ENCODE measurements at places on chromosomes 11 and 22.
A peak's percentile ranks its signal among the peaks of the same experiment; 100 is the strongest.

- H3K4me3 ChIP-seq = no peak overlapping the region
- H3K4me1 ChIP-seq = peaks cover 6% of the 10 kb centered on the region
- no peak for DNase-seq
- no peaks in the 10 kb centered on the region for H3K36me3 ChIP-seq
Observed at GRCh38 chr11:70828593-70829082, 423.7 kb downstream of the SHANK2 start.

- no peak overlapping the region for H3K27ac ChIP-seq
- H3K4me3 ChIP-seq = no peak overlapping the region
- no peaks in the 10 kb centered on the region for H3K36me3 ChIP-seq
- H3K4me1 ChIP-seq = no peaks in the 10 kb centered on the region
Observed at GRCh38 chr11:134564472-134565200, 152.6 kb upstream of the B3GAT1 start.

DNA sequence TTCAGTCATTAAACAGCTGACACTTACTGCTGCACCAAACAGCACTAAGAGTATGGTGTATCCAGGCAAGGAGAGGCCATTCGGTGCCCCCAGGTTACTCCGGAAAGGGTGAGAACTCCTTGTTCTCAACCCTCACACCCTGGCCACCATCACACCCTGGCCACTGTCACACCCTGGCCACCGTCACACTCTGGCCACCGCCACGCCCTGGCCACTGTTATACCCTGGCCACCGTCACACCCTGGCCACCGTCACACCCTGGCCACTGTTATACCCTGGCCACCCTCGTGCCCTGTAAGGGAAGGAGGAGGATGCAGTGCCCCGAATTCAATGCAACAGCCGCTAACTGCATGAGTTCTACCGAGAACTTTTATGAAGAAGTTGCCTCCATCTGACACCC, 644.4 kb downstream of the TBC1D22A start:
- H3K36me3 ChIP-seq = no peaks in the 10 kb centered on the region
- H3K4me3 ChIP-seq = no peak overlapping the region
- DNase-seq = no peak
- H3K4me1 ChIP-seq = no peaks in the 10 kb centered on the region

DNA sequence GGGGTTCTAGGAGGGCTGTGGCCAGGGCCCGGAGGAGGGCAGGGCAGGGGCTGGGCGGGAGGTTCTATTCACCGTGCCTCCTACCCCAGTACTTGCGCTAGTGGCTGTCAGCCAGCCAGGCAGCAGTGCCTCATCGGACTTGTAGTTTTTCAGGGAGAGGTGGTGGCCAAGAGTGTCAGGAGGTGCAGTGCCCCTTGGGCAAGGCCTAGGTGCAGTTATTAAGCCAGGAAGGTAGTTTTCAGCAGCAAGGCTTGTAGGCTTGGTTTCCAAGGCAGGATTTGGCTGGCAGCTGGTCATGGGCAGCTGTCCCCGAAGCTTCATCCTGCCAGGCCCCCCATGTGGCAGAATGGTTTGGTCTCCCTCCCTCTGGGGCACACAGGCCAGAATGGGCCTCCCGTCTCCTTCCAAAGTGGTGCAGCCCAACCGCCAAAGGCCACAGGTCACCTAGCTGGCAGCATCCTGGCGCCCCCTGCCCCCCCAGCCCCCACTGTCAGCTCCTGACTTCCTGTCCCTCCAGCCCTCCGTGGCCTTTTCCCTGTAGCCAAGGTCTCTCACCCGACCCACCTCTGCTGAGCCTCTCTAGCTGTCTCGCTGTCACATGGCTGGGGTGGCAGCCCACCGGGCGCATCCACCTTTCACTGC, 8.5 kb downstream of the CCDC88B start:
- H3K36me3 ChIP-seq = no peaks in the 10 kb centered on the region
- no peaks in the 10 kb centered on the region for H3K4me1 ChIP-seq
- no peak overlapping the region for H3K27ac ChIP-seq
- no peak overlapping the region for H3K4me3 ChIP-seq
- H3K27me3 ChIP-seq = no peaks in the 10 kb centered on the region
- DNase-seq = no peak

DNA sequence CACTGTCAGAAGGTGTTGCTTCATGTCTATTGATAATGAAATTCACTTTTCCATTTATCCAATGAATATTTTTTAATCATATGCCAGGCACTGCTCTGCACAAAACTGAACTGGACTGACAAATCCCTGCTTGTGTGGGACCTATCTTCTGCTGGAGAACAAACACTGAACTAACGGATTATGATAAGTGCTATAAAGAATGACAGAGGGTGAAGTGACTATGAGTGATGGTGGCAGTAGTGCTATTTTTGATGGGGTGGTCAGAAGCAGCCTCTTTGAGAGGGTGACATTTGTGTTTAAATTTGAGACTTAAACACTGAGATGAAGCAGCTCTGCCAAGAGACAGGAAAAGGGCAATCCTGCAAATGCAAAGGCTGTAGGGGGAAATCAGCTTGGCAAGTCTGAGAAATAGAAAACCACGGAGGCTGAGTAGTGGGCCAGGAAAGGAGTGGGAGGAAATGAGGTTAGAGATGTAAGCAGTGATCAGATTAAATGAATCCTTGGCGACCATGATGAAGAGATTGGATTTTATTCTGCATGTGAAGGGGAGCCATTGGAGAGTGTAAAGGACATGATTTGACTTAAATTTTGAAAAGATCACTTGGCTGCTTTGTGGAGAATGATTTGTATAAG, 6.0 kb downstream of the TBCEL start:
- H3K4me1 ChIP-seq = peaks cover 23% of the 10 kb centered on the region
- H3K27ac ChIP-seq = no peak overlapping the region
- no peak overlapping the region for H3K4me3 ChIP-seq

DNA sequence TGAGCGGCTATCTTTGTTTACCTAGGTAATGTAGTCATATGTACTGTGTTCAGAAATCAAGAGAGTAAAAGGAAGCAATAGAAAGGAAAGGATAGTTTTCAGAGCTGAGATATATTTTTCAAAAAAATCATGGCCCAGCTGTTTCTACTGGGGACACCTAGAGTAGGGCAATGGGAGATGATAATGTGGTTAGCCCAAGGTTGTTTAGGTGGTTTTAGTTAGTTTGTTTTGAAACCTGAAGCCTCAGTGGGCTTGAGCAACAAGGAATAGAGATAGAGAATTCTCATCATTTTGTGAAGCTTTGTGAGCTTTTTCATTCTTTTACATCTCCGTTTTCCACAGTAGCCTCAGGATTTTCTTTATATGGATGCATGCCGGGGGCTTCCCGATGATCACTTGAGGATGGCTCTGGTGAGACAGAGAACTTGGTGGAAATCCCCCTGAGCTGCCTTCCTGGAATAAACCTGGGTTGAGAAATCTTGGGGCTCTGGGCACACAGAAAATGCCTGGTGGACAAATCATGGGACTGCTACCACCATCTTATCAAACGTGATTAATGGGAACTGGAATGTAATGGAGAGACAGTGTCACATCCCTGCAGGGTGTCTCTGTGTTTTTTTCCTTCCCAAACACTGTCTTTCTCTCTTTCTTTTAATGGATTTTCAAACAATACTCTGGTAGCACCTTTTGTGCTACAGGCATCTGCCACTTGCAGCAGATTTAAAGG, 49.0 kb downstream of the ARHGAP42 start:
- DNase-seq = no peak
- H3K27ac ChIP-seq = no peak overlapping the region
- no peak overlapping the region for H3K4me3 ChIP-seq
- H3K4me1 ChIP-seq = peaks cover 17% of the 10 kb centered on the region
- H3K27me3 ChIP-seq = no peaks in the 10 kb centered on the region
- H3K36me3 ChIP-seq = no peaks in the 10 kb centered on the region

DNA sequence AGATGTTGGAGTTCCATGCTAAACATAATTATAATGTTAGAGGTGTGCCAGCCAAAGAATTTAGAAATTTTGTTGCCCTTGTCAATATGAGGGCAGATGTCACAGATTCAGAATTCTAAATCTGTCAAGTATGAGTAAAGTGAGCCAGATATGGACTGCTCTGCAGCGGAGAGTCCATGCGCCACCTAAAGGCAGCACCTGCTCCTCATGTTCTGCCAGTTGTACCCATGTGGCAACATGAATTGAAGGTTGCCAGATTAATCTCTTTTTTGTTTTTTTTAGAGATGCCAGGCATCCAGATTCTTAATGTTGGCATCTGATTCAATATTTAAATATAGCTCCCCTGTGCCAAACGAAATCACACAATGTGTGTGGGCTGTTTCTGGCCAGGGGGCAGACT, 678.6 kb upstream of the ANO5 start:
- H3K4me1 ChIP-seq = no peaks in the 10 kb centered on the region
- H3K27me3 ChIP-seq = no peaks in the 10 kb centered on the region
- H3K27ac ChIP-seq = no peak overlapping the region
- H3K4me3 ChIP-seq = no peak overlapping the region

DNA sequence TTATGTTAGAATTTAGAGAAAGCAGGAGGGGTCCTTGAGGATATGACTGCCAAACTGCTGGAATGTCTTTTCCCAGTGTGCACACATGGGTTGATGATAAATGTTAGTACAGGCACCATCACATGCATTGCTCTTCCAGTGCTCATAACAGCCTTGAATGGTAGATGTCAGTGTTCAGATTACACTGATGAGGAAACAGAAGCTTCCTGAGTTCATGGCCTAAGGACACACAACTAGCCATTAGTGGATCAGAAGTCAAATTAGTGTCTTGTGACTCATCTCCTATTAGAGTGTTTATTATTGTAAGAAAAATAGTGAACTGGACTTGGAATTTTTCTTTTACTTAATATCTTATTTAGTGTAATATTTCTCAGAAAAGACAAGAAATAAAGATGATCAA, 241.5 kb downstream of the DDX10 start:
- H3K36me3 ChIP-seq = no peaks in the 10 kb centered on the region
- no peaks in the 10 kb centered on the region for H3K4me1 ChIP-seq
- no peaks in the 10 kb centered on the region for H3K27me3 ChIP-seq
- no peak overlapping the region for H3K4me3 ChIP-seq

DNA sequence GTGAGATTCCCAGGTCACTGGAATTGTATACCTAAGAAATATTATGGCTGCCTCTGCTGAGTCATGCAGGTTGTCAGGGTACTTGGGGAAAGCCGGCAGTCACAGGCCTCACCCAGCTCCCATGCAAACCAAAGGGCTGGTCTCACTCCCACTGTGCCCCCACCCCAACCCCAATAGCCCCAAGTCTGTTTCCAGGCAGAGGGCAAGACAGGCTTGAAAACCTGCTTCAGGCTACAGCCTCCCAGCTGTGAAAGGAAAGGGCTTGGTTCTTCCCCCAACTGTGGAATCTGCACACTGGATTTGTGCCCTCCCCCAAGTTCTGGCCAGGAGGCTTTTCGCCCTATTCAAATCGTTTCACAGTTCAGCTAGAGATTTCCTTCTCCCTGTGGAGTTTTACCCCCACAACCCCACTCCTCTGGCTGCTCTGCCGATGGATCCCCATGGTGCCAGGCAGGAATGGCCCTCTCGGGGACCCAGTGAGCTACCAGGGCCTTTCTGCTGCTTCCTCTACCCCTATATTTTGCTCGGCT, 37.0 kb upstream of the ABTB2 start:
- H3K36me3 ChIP-seq = no peaks in the 10 kb centered on the region
- H3K4me3 ChIP-seq = no peak overlapping the region
- H3K4me1 ChIP-seq = no peaks in the 10 kb centered on the region
- DNase-seq = no peak
- H3K27me3 ChIP-seq = no peaks in the 10 kb centered on the region
- no peak overlapping the region for H3K27ac ChIP-seq

DNA sequence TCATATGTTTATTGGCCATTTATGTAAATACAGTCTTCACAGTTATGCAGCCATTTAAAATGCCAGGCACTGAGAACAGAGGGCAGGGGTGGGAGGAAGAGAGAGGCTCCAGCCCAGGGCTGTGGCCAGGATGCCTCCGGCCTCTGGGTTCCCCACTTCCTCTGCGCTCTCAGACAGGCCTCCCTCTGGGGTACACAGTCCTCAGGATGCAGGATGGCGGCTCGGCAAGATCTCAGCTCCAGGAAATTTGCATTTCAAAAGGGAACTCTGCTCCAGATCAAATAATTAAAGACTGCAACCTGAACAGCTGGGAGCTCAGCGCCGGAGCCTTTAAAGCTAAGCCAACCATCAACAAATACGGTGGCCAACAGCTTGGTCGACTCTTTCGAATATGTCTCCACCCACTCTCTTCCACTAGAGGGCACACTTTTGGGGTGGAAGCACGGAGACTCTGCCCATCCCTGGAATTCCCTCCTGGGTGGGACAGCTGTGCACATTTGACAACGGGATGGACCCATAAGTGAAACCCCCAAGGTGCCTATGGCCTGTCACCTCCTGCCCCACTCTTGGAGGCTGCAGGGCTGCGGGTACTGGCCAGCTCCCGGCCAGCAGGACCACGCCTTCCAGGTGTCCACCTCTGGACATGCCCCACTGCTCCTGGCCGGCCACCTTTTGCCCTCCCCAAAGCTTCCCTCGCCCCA, 1044.7 kb downstream of the BRD1 start:
- peaks cover 6% of the 10 kb centered on the region for H3K27me3 ChIP-seq
- no peaks in the 10 kb centered on the region for H3K36me3 ChIP-seq
- DNase-seq = no peak
- no peak overlapping the region for H3K4me3 ChIP-seq

- no peaks in the 10 kb centered on the region for H3K27me3 ChIP-seq
- no peaks in the 10 kb centered on the region for H3K36me3 ChIP-seq
- no peak for DNase-seq
- H3K4me1 ChIP-seq = peaks cover 20% of the 10 kb centered on the region
- H3K27ac ChIP-seq = no peak overlapping the region
Observed at GRCh38 chr11:130391711-130392110, 36.7 kb downstream of the ADAMTS8 start.

DNA sequence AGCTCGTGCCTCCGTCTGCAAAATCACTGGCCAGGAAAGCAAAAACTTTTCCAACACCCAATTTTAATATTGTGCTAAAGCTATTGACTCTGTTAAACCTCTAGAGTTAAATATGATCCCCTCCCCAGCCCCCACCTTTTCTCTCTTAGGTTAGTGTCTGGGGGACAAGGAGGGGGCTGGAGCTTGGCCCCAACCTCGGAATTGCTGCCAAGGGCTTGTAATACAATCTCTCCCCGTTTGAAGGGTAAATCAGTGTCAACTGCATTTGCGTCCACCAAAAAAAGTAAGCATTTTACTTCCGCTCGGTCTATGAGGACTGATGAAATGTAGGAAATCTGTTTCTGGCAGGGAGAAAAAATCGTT, at the start of gene GAS2:
TSS of gene GAS2 (plus strand) at position 287 of the 363 bp plus-strand sequence. CDS start 8,259 bp downstream, outside the sequence.
- peak within 1 kb of the TSS; percentile 54 for H3K4me3 ChIP-seq
- H3K4me1 ChIP-seq = peaks cover 19% of the 10 kb centered on the region
- DNase-seq = peak; percentile 40
- no peaks in the 10 kb centered on the region for H3K27me3 ChIP-seq
- H3K27ac ChIP-seq = peak within 1 kb of the TSS; percentile 48

- no peaks in the 10 kb centered on the region for H3K27me3 ChIP-seq
- peaks cover 11% of the 10 kb centered on the region for H3K4me1 ChIP-seq
- no peaks in the 10 kb centered on the region for H3K36me3 ChIP-seq
- no peak for DNase-seq
Observed at GRCh38 chr11:61735391-61735790, 17.0 kb upstream of the MYRF start.

DNA sequence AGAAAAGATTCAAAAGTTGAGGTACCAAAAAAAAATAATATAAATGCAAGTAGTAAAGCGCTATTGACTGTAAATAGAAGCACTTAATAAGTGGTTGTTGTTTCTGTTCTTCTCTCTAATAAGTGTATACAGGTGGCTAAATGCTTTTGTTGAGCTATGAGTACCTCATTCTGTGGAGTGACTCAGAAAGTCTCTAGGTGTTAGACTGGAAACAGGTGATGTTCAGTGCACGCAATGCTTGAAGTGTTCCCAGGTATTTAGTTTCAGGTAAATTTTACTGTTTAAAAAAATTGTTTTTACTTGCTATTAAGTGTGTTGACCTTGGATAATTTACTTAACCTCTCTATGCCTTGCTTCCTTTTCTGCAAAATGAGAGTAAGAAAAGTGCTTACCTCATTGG, 24.2 kb downstream of the POU2AF3 start:
- no peak overlapping the region for H3K4me3 ChIP-seq
- H3K36me3 ChIP-seq = no peaks in the 10 kb centered on the region
- no peak overlapping the region for H3K27ac ChIP-seq

All from body of pancreas (tissue), 4 donors.